ENCODE measurements at places on chromosomes 3 and 15. TPM values are rescaled to one million over a fixed set of nuclear protein-coding genes. Genes with fewer than 3 reads are reported as not detected.

Gene SLC6A11
- total RNA-seq, result 0.92 TPM

Gene DHFR2
- total RNA-seq, result 3.4 TPM

Gene TERC
- total RNA-seq, result 8.6 TPM

Gene C2CD4B
- 0.22 TPM for total RNA-seq

Gene CCR5
- not detected for total RNA-seq

Gene RASSF1
- total RNA-seq, result 17.2 TPM

Gene ZNF660
- 19.9 TPM for total RNA-seq

Gene GJD2
- not detected for total RNA-seq

Gene LRRC2
- total RNA-seq, result 11.2 TPM

Gene ADAMTSL3
- 1.2 TPM for total RNA-seq

Gene CAPN3
- total RNA-seq, result 1.5 TPM

Gene SAMD7
- total RNA-seq, result not detected

Gene GOLGA8J
- total RNA-seq, result 0.44 TPM

Gene LRRC58
- total RNA-seq, result 20.5 TPM
